ENCODE measurements at places on chromosomes 16 and 17.

DNA sequence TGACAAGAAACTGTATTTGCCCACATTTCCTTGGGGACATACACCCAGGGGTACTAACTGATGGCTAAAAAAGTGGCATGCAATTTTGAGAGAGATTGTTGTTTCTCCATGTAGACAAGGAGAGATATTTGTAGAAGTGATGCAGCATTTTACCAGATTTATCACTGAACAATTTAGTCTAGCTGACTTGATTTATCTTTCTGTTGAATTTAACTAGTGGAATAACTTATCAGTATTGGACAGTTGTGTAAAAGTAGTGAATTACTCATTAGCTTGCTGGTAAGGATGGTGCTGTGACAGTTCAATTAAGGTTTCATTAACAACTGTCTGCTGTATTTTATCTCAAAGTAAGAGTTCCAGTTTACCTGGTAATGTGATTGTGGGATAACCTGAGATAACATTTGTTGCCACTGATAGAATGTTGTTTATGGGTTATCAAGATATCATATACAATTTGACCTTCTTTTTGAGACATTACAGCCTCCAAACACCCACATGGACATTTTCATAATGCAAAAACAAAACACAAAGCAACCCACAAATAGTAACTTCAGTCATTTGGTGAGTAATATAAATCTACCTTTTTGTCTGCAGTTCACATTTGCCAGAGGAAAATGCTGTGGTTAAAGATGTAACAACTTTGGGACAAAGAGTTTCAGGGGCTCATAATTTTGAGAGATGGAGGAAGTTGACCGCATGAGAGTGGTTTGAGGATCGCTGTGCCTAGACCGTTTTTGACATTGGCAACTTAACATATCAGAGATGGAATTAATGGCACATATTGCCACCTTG is 3.8 kb downstream of the NLK start:
- DNase-seq = no peak

GRCh38 chr17:57290981-57291380 is 34.7 kb downstream of the MSI2 start:
- no peak for DNase-seq

GRCh38 chr17:60968266-60968665 is 290.6 kb downstream of the BCAS3 start:
- DNase-seq = no peak

GRCh38 chr17:72258711-72259110 is 137.9 kb downstream of the SOX9 start:
- DNase-seq = no peak

DNA sequence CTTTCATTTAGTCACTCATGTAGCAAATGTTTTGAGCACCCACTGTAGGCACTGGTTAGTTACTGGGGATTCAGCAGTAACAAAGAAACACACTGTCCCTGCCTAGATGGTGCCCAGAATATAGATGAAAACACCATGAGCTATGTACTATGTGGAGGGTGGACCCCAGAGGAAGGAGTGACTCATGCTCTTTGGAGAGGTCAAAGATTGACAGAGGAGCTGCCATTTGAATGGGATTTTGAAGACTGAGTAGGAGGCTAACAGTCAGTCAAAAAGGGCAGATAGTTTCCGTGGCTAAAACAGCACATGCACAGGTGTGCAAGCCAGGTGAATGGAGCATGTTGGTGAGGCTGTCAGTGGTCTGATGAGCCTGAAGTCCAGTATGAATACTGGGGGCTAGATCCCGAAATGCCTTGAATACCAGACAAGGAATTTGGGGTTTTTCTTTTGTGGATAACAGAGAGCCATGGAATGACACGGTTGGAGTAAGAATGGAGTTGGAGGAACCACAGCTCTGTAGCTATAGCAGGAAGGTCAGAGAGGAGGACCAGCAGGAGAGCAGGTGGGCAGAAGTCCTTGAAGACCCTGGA is 6.1 kb downstream of the IL21R start:
- peak; percentile 42 for DNase-seq

GRCh38 chr16:77043076-77043475 is 147.9 kb upstream of the MON1B start:
- no peak for DNase-seq

DNA sequence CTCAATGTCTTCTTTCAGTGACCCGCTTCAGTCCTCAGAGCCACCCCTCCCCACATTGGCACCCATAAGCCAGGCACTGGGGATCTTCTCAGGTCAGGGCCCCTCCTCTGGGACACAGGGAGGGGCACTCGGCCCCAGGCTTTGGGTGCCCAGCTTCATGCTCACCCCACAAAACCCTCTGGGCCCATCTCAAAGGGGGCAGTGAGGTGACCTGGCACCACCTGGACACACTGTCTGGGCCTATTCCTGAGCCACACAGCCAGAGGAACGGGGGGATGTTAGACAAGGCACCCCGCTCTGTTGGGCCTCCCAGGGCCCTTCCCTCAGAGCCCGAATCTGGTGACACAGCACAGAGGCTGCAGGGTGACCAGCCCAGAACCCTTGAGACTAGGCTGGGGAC is 36.1 kb downstream of the TNFRSF13B start:
- no peak for DNase-seq
